ENCODE measurements at places on chromosomes 13 and 19.

DNA sequence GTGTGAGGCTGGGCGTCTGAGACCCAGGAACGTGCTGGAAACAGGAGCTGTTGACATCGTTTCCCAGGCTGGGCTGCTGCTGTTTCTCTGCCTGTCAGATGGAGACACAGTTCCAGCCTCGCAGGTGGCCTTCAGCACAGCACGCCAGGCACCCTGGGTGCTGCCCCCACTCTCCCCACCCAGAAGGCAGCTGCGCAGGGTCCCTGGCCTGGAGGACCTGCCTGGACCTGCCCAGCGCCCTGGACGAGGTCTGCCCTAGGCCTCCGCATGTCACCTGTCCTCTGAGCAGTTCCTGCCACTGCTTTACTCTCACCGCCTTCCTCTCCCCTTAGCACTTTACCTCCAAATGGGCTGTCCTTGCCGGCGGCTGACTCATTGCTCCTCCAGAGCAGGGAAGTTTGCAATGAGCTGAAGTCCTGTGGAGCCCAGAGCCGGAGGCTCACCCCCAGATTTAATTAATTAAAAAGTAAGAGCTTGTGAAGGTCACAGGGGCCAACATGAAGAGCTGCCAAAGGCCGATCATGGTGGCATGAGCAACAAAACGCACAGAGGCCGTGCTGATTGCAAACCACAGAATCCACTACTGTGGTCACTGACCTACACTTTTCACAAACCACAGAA, 32.2 kb downstream of the C13orf46 start:
- DNase-seq = no peak

DNA sequence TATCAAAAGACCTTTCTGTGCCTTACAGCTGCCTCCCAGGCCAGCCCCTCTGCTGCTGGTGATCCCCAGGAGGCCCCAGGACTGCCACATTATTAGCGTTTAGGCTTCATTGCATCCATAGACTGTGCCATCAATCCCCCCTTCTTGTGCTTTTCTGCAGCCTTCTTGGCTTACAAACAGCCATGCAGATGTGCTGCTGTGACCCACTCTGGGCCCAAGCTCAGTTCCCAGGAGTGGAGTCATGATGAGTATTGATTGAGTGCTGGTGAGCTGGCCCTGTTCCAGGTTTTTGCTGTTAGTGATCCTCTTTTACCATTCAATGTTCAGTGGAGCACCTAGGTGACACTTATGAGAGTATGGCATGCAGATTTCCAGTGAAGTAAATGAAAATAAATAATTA, 59.9 kb upstream of the SLAIN1 start:
- DNase-seq = no peak

DNA sequence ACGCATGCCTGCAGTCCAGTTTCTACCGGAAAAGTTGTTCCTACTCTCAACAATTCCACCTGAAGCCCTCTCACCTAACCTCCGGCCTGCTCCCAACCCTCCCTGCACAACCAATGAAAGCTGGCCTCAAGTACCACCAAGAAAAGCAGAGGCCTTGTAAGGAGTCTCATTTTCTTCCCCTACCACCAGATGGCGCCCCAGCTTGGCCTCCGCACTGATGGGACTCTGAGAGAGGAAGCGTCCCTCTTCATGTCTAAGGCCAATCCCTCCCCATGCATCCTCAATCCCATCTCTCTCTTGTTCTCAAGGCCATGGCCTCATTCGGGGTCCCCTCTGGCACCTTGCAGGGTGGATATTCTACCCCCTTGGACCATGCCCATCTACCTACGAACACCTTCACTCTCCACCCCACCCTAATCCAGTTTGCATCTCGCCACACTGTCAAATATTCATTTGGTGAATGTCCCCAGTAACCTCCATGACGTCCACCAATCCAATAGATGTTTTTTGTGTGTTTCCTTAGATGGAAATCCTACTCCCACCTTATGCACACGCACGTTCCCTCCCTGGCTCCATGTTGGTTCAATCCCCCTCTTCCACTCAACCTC, 412.8 kb downstream of the ZNF536 start:
- DNase-seq = no peak

- DNase-seq = no peak
These were observed 564.1 kb downstream of the PCDH9 start for GRCh38 chr13:66665991-66666390.

DNA sequence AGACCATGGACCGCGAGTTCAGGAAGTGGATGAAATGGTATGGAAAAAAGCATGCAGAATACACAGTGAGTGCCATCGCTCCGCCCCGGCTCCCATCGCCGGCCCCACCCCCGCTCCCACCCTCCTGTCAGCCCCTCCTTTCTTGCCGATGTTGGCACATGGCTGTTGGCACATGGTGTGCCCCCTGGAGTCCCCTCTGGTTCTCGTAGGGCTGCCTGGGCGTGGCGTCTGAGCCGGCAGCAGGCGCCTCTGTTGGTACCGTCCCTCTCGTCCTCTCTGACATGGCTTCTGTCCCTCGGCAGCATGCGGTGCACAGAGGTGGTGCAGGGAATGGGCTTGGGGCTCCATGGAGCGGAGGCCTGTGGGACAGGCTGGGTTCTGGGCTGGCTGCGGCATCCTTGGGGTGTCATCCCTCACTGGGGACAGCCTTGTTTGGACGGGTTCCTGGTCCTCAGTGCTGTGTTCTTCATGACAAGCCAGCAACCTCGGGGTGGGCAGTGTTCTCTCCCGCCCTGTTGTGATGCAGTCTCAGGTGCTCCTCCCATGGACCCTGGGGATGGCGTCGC, 30.9 kb downstream of the DOT1L start:
- DNase-seq = no peak

DNA sequence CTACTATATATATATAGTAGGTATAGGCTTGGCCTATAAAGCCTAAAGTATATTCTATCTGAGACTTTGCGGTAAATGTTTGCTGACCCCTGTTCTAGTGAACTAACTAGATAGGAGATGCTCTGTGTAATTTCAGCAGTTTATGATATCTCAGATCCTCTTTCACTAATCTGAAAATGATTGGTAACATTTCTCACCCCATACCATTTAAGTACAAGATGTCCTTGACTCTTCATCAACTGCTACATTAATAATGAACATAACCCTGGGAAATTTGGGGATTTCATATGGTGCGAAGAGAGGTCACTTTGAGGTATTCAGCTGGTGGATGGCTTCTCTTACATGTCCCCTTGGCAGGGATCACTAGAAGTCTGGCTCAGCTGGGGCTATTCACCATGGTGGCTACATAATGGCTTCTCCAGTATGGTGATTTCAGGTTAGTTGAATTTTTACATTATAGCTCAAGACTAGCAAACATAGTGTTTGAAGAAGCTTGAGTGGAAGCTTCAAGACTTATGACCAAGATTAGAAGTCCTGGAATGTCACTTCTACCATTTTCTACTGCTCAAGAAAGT, 103.6 kb upstream of the MYCBP2 start:
- DNase-seq = no peak

DNA sequence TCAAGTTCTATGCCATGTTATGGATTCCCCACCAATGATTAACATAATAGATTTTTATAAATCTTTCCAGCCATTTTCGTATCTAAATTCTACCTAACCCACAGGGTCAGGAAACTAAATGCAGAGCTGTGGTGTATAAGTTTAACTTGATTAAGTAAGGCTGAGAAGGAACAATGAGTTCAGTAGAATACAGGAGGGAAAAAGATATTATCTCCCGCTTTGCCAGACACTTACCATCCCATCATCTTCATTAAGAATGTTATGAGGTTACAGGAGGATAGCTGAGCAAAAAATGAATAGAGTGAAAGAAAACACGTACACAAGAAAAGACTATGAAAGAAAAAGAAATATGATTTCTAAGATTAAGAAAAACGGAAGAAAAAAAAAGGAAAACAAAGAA, 27.1 kb downstream of the N4BP2L2 start:
- DNase-seq = no peak

- DNase-seq = no peak
These were observed 4.6 kb upstream of the EPS8L1 start for GRCh38 chr19:55071129-55071502.

DNA sequence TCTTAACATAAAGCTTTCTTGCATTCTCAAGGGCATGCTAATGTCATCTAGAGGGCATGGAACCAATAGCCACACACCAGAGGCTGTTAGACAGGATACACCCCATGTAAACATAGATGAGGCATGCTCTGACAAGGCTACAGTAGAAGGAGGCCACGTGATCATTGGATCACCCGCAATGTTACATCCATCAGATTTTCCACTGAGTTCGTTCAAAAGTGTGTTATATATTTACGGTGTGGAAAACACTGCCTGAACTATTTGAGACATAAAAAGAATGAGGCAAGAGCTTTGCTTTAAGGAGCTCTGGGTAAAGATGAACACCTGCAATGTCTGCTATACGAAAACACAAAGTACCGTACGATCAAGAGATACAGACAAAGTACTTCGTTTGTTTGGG, 817.5 kb upstream of the SLC10A2 start:
- DNase-seq = no peak

GRCh38 chr13:111027458-111028439, 87.4 kb upstream of the ARHGEF7 start:
- no peak for DNase-seq

- DNase-seq = no peak
These were observed 163.6 kb upstream of the ZNF536 start for GRCh38 chr19:30208436-30209060.

DNA sequence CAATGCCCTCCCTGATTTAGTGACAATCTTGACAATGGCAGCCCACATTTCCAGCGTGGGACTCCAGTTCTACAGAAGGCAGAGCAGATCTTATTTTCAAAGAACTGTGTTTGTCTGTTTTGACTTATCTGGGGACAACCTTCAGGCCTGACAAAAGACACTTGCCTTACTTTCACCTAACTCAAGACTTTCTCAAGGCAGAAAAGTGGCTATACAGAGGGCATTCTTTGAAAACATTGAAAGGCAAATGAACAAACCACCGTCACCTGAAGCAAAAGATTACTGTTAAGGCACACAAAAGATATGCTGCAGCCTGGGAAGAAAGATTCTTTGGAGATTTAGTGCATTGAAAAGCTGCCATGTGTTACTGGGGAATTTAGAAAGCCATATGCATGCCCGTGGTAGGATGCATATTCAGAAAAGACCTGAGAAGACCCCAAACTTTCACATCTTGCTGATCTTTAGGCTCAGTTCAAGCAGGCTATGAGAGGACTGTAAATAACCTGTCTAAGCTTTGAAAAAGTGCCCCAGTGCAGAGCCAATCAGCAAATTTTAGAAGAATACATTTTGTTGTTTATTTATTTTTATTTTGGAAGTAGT, 82.8 kb downstream of the TSC22D1 start:
- no peak for DNase-seq

DNA sequence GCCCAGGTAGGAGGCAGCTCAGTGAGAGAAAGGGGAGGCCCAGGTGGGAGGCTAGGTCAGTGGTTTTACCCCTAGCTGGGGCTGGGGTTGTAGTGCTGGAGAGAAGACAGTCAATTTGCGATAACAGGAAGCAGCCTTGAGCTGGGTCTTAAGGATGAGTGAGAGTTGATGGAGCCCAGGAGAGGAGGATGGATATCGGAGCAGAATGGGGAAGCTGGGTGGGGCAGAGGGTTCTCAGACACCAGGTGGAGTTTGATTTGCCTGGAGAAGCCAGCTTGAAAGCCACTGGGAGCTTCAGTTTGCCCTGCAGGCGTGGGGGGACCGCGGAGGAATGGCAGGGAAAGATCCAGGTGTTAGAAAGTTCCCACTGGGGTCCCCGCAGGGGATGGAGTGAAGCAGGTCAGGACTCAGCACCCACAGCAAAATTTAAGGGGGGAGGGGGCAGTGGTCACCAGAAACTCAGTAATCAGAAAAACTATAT, 836 bp upstream of the CDC42EP5 start:
- DNase-seq = no peak

DNA sequence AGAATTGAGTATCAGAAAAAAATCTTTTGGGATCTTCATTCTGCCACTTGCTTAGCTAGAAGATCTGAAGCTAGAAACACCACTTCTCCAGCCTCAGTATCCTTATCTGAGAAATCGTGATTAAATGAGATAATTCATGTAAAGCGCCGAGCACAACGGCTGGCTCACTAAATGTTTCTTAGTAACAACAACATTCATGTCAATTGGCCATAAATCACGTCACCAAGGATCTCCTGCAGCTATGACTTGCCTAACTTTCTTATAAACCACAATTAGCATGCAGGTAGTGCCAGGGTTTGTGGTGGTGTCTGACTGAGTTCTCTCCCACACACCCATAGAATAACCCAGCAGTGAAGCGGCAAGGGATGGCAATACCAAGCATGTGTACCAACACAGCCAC, 501.3 kb downstream of the EFNB2 start:
- no peak for DNase-seq

DNA sequence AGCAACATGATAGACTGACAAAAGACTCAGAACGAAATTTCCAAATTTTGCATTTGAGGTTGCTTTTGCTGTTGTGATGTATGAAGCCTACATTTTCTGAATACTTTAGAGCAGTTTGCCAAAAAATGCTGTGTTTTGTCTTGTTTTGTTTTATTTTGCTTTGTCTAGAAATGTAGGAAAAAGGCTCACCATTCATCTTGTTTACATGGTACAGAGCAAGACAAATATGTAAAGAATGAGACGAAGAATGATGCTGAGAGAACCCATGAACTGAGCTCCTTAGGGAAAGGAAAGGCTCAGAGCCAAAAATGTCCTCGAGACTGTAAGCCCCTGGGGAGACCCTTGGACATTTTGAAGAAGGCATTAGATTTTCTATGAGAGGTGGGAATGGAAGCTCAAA, 6.8 kb upstream of the SPART start:
- no peak for DNase-seq

- no peak for DNase-seq
These were observed 143.7 kb downstream of the FREM2 start for GRCh38 chr13:38830442-38831045.

- DNase-seq = no peak
These were observed 12.1 kb downstream of the SAE1 start for GRCh38 chr19:47142779-47143178.

- no peak for DNase-seq
These were observed 473 bp downstream of the TMIGD2 start for GRCh38 chr19:4301590-4302242.

- DNase-seq = no peak
These were observed 127.0 kb downstream of the CDK8 start for GRCh38 chr13:26380930-26381329.

DNA sequence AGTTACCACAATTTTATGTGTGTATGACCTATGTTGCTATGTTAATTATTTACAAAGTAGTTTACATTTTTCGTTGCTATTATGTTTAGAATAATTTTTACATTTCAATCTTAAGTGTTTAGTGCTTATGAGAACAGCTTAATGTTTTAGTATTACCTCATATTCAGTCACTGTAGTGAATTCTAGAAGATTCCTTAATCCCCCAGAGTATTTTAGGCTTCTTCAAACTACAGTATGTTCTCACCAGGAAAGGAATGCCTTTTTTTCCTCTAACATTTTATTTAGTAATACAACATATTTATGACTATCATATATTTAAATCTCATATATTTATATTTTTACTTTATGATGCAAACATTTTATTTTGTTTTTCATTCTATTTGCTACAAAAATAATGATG, 612.1 kb upstream of the KLHL1 start:
- DNase-seq = no peak

- DNase-seq = no peak
These were observed 278.7 kb upstream of the KLHL1 start for GRCh38 chr13:70386919-70387318.

GRCh38 chr13:33328701-33329100, 43.1 kb upstream of the STARD13 start:
- no peak for DNase-seq

- no peak for DNase-seq
These were observed 575 bp downstream of the SHFL start for GRCh38 chr19:10086591-10087192.

GRCh38 chr19:21638776-21639175, 128.6 kb downstream of the ZNF100 start:
- no peak for DNase-seq

Data from smooth muscle cell of the brain vasculature (primary cell).